ENCODE measurements at places on chromosomes 6 and 20.

DNA sequence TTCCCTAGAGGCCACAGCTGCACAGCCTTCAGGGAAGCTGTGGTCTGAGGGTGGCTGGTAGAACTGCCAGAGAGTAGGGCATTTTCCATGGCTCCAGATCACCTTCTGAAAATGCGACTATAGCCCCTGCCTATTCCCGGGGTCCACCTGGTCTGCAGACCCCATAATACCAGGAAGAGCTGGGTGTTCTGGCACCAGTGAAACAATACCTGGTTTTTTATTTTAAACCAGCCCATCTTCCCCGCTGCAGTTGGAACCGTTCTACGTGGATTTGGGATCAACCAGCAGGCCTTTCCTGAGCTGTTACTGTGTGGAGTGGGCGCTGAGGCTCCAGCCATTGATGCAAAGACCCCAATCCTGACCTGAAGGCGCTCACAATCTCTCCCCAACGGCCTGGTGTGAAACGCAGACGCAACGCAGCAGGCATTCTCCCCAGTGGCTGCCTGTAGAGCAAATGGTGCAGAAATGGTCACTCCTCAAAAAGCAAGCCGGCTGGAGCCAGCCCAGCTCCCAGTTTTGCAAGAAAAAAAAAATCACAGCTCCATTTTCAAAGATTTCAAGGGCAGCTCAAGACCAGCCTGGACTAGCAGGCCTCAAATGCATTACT lies 11.3 kb downstream of the NPEPL1 start:
- no peak for DNase-seq

DNA sequence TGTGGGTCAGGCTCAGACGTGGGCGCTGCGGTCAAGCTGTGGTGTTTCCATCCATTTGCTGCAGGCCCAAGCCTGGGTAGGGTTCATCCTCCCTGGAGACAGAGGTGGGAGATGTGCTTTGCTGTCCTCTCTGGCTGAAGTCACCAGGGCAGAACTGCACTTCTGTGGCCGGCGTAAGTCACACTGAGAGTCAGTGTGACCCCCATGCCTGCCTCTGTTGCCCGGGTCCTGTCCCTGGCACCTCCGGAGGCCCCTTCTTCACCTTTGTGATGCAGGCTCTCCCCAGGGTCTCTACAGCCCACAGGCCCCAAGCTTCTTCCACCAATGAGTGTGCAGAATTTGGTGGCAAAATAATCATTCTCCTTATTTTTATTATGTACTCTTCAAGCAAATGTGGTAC lies 53.8 kb upstream of the DACT2 start:
- DNase-seq: no peak

DNA sequence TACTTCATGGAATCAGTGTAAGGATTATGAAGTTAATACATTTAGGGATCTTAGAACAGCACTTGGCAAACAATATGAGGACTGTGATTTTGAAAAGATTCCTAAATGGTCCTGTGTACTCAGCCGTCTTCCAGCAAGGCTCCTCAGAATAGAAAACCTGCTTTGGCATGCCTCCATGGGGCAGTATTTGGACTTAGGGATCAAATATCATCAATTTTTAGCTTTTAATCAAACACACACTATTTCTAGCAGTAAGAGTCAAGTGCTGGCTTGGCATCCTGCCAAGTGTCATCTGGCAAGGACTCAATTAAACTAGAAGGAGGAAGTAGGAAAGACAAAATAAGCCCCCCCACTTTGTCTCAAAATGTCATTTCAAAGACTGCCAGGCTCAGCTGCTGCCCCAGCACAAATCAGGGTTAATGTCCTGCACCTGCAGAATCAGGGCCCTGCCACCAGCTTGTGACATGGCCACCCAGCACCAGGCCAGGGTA lies 40.8 kb downstream of the IYD start:
- DNase-seq: no peak

- no peak for DNase-seq
Measured at GRCh38 chr6:135081966-135082365, 27.3 kb upstream of the HBS1L start.

- no peak for DNase-seq
Measured at GRCh38 chr20:22412977-22413868, 171.1 kb downstream of the FOXA2 start.

DNA sequence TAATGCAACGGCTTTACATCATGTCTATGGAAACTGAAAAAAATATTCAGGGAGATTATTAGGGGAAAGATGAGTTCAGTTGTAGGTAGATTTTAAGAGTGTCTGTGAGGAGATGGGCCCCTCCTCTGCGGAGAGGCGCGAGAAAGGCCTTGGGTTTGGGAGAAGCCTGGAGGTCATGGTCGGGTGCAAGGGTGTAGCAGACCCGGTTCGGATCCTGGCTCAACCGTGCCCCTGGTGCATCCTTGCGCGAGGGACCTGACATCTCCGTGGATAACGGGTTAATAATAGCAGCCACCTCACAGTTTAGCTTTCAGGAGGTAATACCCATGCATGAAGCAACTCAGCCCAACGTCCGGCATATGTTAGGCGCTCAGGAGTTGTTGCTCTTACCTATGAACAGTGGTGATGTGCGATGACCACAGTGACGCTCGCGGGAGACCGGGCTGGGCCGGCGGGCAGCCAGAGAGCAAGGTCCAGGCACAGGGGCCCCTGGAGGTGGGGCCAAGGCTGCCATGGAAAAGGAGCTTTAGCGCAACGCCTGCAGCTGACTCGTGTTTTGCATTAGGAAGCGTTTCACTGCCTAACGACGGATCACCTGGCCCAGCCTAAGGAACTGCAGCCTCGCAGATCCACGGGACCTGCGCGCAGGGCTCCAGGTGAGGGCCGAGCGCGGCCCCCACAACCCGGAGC lies 146.4 kb upstream of the ARID1B start:
- no peak for DNase-seq

GRCh38 chr20:17641520-17641964 lies 40.5 kb downstream of the RRBP1 start:
- no peak for DNase-seq

GRCh38 chr6:88633782-88634181 lies 329.6 kb downstream of the RNGTT start:
- no peak for DNase-seq

DNA sequence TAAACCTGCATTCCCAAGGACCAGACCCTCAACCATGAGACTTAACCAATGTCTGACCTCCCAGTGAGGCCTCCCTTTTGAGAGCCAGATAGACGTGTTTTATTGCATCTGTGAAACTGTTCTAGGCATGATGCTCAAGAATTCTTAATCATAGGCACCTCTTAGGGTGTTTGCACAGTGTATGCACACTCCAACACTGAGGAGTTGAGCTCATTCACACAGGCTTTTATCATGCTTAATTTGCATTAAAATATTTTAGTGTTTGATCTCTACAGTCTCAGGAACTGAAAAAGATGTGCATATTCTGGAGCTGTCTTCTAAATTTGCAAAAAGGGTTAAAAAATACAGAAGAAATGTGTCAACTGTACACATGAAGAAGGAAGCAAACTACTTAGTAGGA lies 27.4 kb downstream of the RHAG start:
- DNase-seq: no peak

DNA sequence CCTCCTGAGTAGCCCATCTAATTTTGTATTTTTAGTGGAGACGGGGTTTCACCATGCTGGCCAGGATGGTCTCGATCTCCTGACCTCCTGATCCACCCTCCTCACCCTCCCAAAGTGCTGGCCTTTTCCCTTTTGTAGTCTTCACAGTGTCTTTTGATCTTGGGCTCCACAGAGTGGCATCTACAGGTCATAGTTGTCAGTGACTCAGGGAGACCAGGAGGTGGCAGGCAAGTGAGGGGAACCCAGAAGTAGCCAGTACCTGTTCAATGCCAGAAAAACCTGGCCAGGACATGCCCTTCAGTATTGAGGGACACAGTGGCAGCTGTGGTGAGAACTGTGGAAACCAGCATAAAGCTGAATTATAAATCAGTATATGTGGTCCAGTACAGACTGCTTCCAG lies 19.6 kb downstream of the RPP21 start:
- DNase-seq: no peak
